HFFc6 (cell line): ENCODE measurements at places on chromosomes 16 and 17.

GRCh38 chr16:49048557-49048956 lies 233.1 kb downstream of the CBLN1 start:
- no peak overlapping the region for H3K4me3 ChIP-seq
- H3K27ac ChIP-seq, result no peak overlapping the region
- no peaks in the 10 kb centered on the region for H3K4me1 ChIP-seq

- H3K27me3 ChIP-seq, result peaks cover 14% of the 10 kb centered on the region
- no peak overlapping the region for H3K27ac ChIP-seq
- DNase-seq, result no peak
- H3K4me1 ChIP-seq, result no peaks in the 10 kb centered on the region
Measured at GRCh38 chr17:79619636-79620206, 8.9 kb upstream of the RBFOX3 start.

GRCh38 chr17:4108397-4108796 lies 34.4 kb downstream of the ZZEF1 start:
- no peaks in the 10 kb centered on the region; the same call in 1 of the 2 replicates for H3K27me3 ChIP-seq
- no peak for DNase-seq
- no peak overlapping the region for H3K4me3 ChIP-seq
- H3K27ac ChIP-seq, result no peak overlapping the region
- H3K4me1 ChIP-seq, result peaks cover 15% of the 10 kb centered on the region

DNA sequence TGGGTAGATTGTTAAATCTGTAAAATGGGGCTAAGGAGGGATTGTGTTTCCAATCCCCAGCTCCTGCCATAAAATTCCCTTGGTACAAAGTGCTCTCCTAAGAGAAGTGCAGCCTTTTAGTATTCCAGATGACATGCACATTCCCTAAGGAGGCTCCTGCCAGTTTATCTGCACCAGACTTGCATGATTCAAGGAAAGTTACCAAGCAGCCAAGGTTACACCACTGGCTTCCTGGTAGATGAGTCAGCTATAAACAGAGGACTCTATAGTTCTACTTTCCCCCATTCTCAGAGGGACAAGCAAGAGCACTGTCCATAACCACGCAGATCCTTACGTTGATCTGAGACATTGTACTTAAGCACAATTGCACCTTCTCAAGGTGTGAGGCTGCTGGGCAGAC lies 1.9 kb downstream of the CALB2 start:
- peak overlapping the region; percentile 57 for H3K27ac ChIP-seq
- peaks cover 22% of the 10 kb centered on the region for H3K4me1 ChIP-seq
- no peaks in the 10 kb centered on the region for H3K36me3 ChIP-seq
- H3K27me3 ChIP-seq, result peaks cover 22% of the 10 kb centered on the region
- peak; percentile 92 for DNase-seq
- H3K4me3 ChIP-seq, result no peak overlapping the region

- H3K27me3 ChIP-seq, result peaks cover 6% of the 10 kb centered on the region
- no peak overlapping the region for H3K4me3 ChIP-seq
Measured at GRCh38 chr16:27528294-27528693, 21.4 kb downstream of the GTF3C1 start.

- no peak for DNase-seq
- H3K27ac ChIP-seq, result peak overlapping the region; percentile 38; the same call in 1 of the 2 replicates
- H3K36me3 ChIP-seq, result no peaks in the 10 kb centered on the region
- 0 out of 2 replicates have a peak, but pooled peaks cover 2% of the 10 kb centered on the region for H3K27me3 ChIP-seq
Measured at GRCh38 chr16:81505011-81505661, 60.5 kb downstream of the CMIP start.
